ENCODE measurements at places on chromosomes 5 and 9.

- no peak for DNase-seq
These were observed 12.5 kb downstream of the C5orf46 start for GRCh38 chr5:147893820-147894219.

DNA sequence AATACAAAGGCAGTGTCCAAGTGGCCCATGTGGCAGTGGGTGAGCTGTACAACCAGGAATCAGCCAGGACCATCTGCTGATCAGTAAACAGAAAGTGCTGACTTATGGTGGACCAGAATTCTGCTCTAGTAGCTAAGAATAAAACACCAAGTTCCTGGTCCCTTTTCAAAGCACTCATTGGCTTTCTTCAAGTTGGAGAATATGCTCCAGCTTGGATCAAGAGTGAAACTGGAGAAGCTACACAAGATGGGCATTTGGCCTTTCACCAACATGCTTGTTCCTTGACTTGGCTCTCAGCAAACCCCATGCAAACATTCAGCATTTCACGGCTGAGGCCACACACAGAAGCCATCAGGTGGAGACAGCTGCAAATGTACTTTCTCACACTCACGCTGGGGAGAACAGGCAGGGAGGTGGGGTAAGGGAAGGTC, 32.1 kb downstream of the MARCHF3 start:
- DNase-seq = no peak

DNA sequence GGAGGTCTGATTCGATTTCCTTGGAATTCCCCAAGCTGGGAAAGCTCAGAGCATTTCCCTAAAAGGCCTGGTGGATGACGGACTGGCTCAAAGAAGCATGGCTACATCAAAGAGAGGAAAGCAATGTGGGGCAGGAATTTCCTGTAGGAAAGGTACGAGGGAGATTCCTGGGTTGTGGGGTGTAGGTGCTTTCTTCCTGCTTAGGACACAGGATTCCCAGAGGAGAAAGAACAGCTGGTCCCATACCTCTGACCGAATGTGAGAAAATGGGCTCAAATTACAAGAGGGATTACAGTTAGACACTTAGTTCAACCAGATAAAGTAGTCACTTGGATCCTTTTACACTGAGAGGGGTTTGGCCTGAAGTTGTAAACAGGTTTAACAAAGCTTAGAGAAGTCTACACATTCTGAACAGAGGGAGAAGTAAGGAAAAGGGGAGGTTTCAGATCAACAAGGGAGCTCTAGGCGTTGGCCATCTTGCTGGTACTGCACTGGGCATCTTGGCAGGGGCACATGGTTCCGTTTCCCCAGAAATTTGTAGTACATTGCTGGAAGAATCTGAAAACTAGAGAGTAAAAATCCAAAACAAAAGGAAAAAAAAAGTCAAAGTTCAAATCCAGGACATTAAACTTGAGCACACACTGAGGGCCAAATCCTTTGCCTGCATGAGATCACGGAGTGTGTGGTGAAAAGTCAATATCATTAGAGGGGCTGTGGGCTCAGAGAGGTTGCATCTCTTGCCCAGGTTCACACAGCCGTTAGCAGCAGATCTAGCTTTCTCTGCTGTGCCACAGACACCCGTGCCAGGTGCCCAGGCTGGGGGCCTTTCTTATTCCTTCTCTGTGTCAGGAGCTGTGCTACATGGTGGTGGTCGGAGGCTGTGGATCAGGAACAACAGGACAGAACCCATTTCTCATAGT, 171.3 kb downstream of the RGS3 start:
- DNase-seq = peak; percentile 59

DNA sequence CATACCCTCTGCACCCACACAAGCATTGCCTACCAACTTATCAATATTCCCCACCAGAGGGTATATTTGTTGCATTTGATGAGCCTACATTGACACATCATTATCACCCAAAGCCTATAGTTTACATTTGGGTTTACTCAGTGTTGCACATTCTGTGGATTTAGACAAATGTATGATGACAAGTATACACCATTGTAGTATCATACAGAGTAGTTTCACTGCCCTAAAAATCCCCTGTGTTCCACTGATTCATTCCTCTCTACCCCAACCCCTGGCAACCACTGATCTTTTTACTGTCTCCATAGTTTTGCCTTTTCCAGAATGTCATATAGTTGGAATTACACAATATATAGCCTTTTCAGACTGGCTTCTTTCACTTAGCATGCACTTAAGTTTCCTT, 85.7 kb upstream of the CPLX2 start:
- DNase-seq = no peak

DNA sequence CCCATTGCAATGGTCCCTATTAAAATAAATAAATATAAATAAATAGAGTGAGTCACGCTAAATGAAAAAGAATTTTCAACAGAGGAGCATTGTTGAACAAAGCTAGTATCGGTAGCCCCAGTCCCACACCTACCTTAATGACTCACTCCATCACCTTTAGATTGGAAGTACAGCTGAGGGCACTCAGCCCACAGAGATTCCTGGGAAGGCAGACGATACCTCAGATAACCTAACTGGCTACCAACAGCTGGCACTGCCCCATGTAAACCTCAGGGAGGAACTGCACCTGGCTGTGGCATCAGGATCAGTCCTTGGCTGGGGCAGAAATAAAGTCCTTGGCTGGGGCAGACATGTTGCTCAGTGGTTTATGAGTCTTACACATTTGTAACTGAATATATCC, 49.3 kb downstream of the SPRY4 start:
- DNase-seq = no peak

GRCh38 chr5:174378121-174378874, 332.8 kb downstream of the NSG2 start:
- DNase-seq = no peak

DNA sequence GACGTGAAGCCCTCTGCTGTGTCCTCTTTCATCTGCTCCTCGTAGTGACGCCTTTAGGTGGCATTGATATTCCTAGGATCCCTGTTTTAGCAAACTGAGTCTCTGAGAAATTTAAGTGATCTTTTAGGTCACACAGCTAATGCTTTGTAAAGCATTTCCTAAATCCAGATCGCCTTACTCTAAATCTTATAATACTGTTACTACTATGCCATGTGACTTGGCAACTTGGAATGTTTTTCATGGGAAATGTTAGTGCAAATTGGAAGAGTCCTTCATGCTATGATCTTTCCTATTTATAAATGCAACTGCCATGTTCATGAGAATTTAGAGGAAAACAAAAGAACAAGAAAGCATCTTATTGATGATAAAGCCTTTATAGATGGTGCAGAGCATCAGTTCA, 212.2 kb downstream of the TRIO start:
- no peak for DNase-seq

- DNase-seq = no peak
These were observed 644 bp downstream of the TSC1 start for GRCh38 chr9:132943651-132944293.

DNA sequence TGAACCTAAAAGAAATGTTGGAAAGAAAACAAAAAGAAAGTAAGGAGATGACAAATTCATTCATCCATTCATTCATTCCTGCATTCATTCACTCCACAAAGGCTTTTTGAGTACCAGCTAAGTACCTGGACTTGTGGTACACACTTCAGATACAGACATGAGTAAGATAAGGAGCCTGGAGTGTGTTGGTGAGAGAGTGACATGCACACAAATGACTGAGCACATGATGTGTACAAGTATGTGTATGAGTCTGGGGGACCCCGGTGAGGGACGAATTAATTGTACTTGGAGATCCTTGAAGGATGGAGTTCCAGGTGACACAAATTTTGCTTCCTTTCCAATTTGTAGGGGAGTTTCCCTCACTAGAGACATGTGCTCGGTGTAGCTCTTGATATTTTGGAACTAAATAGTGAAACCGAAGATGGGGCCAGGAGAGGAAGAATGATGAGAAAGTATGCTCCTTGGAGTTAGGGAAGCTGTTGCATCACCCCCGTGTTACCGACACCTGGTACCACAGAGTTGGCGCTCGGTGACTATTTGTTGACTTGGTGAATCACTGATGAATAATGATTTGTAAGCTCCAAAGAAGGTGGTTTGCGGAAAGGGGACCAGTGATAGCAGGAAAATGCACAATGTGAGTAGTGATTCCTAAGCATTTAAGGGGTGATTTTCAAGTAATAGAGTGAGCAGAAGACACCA, 509.8 kb downstream of the CCDC171 start:
- no peak for DNase-seq

GRCh38 chr5:154895606-154896561, 37.5 kb downstream of the CNOT8 start:
- no peak for DNase-seq

DNA sequence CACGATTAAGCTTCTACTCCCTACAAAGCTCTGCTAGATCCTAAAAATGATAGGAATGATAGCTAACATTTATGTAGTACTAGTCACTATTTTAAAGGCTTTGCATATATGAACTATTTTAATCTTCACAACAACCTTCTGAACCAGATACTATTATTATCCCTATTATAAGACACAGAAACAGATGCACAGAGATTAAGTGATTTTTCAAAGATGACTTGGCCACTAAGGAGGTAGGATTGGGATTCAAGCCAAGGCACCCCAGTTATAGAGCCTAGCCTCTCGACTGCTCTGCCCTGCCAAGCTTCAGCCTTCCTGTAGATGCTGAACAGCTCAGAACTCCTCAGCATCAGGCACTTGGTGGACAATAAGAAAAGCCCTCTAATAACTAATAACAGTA, 200.9 kb upstream of the PTGER4 start:
- DNase-seq = no peak

DNA sequence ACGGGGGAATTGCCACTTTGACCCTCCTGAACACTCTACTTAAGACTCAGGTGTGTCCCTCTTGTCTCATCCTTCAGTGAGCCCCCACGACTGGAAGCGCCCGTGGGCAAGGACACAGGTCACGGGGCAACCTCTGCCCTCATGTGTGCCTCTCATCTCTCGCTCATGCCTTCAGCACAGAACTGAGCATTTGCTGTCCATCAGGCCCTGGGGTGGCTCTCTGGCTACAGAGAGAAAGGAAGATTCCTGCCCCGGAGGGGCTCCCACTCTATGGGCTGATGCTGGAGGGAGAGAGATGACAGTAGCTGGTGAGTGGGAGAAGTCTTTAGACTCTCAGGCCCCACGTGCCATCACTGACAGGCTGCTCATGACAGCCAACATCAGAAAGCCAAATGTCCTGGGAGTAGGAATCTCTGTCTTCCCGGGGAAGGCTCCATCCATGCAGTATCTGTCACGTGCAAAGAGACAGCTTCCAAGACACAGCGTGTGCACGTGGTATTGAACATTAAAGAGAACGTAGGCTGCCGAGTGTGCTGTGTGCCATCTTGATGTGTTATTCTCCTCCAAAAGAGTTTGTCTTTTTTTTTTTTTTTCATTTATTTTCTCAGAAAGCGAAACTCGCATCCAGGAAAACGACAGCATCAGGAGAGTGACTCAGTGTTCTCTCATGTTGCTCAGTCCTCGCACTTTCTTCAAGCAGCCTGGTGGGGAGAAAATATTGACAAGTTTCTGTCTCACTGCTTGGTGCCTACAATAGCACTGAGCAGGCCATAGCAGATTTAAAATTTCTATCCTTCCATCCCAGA, 190.5 kb downstream of the GAS1 start:
- DNase-seq = no peak

DNA sequence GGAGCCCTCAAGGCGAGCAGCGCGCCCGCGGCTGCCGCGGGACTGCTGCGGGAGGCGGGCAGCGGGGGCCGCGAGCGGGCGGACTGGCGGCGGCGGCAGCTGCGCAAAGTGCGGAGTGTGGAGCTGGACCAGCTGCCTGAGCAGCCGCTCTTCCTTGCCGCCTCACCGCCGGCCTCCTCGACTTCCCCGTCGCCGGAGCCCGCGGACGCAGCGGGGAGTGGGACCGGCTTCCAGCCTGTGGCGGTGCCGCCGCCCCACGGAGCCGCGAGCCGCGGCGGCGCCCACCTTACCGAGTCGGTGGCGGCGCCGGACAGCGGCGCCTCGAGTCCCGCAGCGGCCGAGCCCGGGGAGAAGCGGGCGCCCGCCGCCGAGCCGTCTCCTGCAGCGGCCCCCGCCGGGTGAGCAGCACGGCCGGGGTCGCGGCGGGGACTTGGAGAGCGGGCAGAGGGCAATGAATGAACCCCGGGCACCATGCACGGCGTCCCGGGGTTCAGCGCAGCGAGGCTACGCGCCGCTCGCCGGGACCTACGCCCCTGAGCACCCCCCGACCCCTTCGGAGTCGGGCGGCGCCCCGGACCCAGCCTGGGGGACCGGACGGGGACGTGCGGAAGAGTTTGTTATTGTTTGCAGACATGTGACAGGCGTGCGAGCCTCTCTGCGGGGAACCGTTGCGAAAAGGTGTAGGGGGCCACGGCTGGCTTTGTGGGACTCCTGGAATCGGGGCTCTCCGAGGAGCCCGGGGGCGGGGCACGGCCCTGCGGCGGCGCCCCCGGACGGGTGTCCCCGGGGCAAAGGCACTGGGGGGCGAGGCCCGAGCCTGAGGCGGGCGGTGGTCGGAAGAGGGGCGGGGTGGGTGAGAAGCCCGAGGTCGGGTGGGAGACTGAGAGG, 553 bp downstream of the MAP3K1 start:
- peak; percentile 28 for DNase-seq

DNA sequence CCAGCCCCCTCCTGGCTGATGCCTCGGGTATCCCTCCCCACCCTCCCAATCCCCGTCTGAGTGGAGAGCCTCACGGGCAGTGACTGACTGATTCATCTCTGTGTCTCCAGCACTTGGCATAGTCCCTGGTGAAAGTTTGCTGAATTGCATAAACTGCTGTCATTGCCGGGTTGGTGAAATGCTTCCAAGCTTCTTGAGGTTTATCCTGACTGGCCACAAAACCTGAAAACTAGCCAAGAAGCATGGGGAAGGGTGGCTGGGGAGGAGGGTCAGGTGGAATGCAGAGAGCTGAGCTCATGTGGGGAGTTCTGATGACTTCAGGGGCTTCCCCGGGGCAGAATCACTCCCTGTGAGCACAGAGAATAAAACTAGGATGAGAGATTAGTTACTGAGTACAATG, 56.9 kb upstream of the GGTA1 start:
- no peak for DNase-seq

DNA sequence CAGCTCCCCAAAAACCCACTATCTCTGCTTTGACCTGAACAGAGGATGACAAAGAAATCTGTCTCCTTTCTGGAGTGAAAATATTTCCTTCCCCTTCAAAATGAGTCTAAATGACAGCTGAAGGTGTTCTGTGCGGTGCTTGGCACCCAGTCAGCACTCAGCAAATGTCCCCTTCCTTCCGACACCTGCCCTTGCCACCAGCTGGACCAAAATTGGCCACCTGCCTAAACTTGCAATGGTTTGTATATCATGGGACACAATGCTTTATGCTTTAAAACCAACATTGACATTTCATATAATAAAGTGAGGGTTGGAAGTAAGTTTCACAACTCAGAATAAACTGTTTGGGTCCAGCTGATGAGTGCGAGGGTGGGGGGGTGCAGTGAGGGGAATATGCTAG, 7.5 kb upstream of the TTC1 start:
- DNase-seq = no peak

All from WERI-Rb-1 (cell line).